NCI-H1930 (cell line): ENCODE measurements at places on chromosomes 6 and 20.

GRCh38 chr20:23407781-23408464, 13.4 kb downstream of the NAPB start:
- DNase-seq, result no peak

DNA sequence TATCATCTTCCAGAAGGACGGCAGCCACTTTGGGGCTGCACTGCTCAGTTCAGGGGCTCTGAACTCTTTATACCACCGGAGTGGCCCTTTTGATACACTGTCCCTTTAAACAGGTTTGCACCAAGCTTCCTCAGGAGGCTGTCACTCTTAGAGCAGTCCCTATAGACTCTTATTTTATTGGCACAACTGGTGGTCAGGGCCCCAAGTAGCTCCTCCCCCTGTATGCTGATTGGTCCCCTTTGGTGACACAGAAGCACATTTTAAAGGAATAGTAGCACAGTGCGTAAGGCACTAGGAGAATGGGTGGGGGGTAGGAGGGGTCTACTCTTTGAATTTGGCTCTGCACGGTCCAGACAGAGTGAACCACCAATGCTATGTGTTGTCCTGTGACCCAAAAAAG, 122.6 kb upstream of the MLN start:
- no peak for DNase-seq

DNA sequence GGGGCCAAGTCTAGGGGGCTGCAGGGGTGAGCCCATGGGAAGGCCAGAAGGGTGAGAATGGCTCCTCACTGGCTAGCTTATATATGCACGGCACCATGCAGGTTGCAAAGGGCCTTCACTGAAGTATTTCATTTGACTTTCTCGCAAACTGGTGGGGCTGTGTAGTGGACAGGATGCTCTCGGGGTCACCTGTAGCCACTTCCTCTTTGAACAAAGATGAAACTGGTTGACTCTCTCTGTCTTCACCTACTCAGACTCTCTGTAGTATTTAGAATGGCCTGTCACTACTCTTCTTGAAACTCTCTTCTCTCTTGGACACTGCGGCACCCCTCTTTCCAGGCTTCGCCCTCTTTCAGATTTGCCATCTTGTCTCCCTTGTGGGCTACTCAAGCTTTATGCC, 560.5 kb downstream of the PKHD1 start:
- no peak for DNase-seq

DNA sequence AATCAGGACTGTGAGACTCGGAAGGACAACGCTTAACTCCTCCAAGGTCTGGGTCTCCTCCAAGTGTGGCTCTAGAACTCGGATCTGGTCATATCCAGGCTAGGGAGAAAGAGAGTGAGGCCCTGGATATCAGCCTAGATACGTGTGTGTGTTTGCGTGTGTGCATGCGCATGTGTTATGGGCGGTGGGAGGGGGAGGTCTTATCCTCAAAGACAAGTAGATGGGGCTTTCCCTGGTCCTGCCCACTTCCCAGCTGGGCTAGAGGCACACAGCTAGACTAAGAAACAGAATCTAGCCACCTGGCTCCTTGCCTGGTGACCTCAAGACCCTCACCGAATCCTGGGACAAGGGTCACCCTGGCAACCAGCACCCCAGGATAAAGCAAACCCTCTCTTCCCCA, 13.2 kb downstream of the CPNE5 start:
- no peak for DNase-seq

- DNase-seq, result no peak
Measured at GRCh38 chr6:126937426-126937825, 181.0 kb upstream of the RSPO3 start.

- DNase-seq, result no peak
Measured at GRCh38 chr6:45272626-45273025, 55.5 kb upstream of the RUNX2 start.

- no peak for DNase-seq
Measured at GRCh38 chr6:42222448-42222847, 4.8 kb upstream of the MRPS10 start.

GRCh38 chr6:70059039-70059719, 192.8 kb downstream of the COL19A1 start:
- DNase-seq, result no peak

DNA sequence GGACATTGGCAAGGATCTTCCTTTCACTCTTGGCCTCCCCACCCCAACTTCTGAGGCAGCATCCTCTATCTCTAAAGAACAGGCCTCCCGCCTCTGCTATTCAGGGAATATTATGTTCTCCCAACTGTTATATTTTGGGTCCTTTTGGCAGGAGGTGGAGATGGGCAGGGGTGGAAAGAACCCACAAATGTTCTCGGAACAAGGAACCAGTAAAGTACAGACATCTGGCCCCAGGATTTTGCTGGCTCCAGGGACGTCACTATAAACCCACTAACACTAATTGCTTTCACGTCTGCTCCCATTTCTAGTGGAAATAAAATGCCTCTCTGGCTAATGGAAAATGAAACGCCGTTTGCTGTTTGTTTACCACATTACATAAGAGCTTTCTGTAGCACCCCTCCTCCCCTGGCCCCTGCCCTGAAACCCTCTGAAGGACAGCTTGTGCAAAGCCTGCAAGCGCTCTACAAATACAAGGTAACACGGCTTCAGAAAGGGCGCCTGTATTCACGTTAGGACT, 77.7 kb upstream of the TBC1D7 start:
- no peak for DNase-seq

DNA sequence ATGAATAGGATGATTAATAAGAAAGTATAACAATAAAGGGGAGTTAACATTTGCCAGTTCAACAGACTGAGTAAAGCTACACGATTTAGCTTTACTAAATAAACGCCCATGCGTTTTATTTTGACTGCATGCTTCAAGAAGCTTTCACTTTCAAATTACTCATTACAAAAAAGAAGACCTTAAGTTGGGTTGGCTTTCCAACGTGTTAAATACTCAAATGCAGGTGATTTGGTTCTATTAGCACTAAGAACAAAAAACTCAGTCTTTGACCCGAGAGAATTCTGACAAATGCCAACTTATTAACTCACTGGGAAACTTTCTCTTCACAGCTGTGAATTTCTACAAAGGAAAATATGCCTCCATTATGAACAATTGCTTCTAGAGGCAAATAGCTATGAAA, 24.8 kb downstream of the RNF146 start:
- DNase-seq, result no peak

DNA sequence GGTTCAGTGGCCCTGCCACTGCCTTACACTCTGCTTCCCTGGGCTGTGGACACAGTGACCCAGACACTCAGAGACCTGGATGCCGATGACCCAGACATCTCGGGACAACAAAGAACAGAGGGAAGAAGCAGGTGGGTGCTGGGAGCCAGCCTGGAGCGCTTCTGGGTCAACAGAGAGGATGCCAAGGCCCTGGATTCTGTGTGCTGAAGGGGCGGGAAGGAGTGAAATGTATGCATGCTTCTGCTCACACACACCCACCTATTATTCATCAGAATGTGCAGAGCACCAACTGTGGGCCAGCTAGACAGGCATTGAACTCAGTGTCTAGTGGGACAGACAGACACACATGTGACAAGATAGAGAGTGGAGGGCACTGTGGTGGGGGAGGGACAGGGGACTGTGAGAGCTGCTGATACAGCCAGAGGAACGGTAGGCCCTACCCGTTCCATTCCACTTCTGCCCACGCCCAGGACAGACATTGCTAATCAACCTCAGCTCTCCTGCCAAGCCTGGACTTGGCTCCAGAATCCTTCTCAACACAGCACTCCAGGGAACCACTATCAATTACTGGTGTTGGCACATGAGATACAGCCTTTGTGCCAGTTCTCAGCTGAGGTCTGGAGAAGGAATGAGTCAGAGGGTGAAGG, 20.2 kb downstream of the KCNK15 start:
- DNase-seq, result no peak

GRCh38 chr20:50876063-50876685, 55.1 kb downstream of the ADNP start:
- no peak for DNase-seq

DNA sequence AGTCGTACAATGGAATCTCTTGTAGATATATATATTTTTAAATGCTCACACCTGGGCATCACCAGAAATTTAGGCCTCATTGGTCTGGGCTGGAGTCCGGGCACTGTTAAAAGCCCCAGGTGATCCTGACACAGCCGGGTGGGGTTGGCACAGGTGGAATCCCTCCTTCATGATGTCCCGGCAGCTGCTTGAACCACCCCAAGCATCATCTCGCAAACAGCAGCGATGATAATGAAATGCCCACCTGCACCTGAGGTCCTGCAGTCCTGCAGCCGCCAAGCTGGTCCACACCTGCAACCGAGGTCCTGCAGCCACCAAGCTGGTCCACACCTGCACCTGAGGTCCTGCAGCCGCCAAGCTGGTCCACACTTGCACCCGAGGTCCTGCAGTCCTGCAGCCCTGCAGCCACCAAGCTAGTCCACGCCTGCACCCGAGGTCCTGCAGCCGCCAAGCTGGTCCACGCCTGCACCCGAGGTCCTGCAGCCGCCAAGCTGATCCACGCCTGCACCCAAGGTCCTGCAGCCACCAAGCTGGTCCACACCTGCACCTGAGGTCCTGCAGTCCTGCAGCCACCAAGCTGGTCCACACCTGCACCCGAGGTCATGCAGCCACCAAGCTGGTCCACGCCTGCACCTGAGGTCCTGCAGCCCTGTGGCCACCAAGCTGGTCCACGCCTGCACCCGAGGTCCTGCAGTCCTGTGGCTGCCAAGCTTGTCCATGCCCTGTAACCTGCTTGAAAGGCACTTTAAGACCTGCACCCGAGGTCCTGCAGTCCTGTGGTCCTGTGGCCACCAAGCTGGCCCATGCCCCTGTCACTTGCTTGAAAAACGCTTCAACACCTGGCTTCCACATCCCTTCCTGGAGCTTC, 261.2 kb downstream of the DLL1 start:
- no peak for DNase-seq

- no peak for DNase-seq
Measured at GRCh38 chr6:136793363-136793762, 1.1 kb upstream of the MAP3K5 start.

DNA sequence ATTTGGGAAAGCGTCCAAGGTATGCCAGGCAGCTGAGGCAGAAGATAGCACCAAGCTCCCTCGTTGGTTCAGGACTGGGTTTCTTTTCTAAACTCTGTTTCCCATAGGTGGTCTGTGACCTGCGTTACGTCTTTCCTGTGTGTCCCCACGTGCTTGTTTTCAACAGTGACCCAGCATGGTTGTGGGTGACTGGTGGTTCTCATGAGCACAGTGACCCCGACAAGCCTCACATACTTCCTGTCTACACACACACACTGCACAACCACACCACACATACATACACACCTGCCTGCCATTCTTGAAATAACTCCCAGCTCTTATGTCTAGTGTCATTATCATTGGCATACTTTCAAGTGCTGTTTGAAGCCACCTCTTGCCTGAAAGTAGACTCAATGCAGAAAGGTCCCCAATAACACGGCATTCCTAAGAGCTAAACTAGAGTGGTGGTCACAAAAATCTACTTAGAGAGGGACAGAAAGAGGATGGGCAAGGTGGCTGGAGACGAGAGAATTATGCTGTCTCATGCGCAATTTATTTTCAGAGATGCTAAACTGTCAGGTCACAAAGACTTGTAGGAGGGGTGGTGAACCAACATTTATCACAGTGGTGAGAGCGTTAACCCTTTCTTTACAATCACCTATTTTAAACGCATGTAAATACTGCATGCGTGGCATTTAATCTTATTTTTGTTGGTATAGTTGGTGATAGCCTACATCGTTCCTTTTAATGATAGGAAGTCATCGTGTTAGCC, 66.7 kb downstream of the GCNT2 start:
- DNase-seq, result no peak

GRCh38 chr6:29958921-29959320, 16.6 kb downstream of the HLA-A start:
- DNase-seq, result no peak

DNA sequence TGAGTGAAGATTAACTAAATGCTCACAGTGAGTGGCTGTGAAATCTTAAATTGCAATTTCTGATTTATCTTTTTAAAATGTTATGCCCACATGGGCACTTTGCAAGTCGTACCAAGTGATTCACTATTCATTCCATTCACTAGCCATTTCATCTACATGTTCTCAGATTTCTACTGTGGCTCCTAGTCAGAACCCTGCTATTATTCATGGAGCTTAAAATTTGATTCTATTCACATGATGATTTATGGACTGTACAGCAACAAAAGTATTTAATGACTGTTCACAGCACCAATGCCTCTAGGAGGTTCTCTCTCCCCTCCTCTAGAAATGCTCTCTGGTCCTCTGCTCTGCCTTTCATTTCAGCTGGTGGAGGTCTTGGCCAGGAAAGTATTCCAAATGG, 133.5 kb upstream of the MAP3K7 start:
- DNase-seq, result no peak

DNA sequence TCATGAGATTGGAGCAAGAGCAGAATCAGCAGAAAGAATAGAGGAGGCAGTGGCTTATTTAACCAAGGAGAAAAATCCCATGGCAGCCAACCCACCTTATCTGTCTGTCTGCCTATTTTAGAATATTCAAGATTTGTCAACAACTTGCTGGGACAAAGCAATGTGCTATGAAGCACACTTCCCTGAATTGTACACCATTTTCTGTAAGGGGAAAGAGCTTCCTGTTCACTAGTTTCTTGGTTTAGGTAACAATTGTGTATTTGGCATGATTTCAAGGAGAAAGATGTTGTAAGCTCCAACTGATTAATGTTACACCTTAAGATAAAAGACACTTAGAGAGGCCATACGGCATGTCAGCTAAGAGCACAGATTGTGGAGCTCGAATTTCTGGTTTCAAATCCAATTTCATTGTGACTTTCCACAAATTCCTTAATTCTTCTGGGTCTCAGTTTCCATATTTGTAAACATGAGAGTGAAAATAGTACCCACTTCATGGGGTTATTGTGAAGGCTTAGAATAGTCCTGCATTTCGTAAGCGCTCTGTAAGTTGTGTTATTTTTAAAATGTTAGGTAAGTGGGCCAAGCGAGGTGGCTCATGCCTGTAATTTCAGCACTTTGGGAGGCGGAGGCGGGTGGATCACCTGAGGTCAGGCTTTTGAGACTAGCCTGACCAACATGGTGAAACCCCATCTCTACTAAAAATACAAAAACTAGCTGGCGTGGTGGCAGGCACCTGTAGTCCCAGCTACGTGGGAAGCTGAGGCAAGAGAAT, 4.8 kb upstream of the MUC22 start:
- DNase-seq, result no peak

DNA sequence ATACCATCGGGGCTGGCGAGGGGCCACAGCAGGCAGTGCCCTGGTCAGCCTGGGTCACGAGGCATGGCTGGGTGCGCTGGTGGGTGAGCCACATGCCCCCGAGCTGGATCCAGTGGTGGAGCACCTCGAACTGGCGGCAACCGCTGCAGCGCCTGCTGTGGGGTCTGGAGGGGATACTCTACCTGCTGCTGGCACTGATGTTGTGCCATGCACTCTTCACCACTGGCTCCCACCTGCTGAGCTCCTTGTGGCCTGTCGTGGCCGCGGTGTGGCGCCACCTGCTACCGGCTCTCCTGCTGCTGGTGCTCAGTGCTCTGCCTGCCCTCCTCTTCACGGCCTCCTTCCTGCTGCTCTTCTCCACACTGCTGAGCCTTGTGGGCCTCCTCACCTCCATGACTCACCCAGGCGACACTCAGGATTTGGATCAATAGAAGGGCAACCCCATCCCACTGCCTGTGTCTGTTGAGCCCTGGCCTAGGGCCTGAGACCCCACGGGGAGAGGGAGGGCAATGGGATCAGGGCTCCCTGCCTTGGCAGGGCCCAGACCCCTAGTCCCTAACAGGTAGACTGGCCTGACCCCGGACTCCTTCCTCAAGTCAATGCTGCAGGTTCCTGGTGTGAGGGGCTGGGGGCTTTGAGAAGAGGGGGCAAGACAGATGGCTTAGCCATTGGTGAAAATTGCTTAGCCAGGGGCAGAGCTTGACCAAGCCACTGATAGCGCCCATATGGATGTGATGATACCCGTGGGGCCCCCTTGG, 598 bp downstream of the TMEM239 start:
- DNase-seq, result no peak
